GM19239 (cell line): ENCODE measurements at places on chromosomes 4 and X.
A peak's percentile ranks its signal among the peaks of the same experiment; 100 is the strongest.

DNA sequence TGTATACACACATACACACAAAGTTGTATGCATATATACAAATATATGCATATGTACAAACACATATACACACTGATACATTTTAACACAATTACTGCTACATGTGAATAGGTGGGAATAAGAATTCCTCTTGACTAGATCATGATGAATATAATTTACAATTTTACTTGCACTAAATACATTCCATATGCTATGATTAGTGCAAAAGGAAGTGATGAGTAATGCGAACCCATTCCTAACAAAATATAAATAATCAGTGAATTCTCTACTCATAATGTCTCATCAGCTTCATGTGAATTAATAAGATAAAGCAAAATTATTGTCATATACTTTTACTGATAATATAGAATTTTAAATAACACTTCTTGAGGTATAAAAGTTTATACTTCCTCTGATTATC lies 1077.3 kb upstream of the PCDH10 start:
- DNase-seq: no peak

DNA sequence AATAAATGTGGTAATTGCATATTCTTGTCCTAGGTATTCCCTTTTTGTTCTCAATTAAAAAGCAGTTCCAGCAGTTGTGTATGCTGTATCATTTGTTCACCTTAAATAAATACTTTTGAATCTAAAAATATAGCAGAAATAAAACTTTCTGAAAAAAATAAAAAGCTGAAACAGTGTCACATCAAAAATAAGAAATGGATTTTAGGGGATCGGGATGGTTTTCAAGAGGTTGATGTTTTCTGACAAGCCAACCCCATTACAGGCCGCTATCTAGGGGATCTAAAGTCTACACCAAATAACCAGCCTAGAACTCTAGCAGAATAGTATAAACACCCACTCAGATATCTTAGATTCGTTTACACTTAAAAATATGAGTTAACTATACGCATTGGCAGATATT lies 95.4 kb upstream of the MAML3 start:
- no peak for DNase-seq

DNA sequence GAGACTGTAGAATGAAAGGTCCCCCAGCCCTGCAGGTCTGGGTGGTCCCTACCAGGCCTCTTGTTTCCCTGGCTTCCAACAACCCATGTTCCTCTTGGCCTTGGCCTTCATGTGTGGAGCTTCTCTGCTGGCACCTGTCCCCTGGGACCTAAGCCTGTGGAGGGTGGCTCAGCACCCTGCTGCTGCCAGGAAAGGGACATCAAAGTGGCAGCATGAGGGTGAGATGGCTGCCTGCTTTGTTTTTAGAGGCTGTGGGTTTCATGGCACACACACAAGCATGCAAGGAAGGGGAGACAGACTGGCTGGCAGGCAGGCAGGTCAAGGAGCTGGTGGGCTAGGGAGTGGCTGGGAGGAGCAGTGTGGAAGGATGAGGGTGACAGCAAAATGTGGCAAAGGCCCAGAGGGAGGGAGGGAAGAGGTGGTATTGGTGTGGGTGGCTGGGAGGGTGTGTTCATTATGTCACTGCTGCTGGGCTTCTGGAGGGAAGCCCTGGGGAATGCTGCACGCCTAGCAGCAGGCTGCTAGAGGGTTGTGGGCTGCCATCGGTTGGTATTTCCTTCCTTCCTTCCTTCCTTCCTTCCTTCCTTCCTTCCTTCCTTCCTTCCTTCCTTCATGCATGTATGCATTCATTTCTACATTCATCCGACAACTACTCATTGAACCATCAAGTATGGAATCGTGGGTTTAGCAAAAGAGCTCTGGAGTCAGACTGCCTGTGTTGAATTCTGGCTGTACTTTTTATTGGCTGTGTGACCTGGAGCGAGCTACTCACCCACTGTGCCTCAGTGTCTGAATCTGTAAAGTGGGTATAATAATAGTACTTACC lies 128.7 kb upstream of the PJA1 start:
- DNase-seq: no peak

- DNase-seq: no peak
Measured at GRCh38 chr4:59814402-59815010, 1385.6 kb upstream of the ADGRL3 start.

DNA sequence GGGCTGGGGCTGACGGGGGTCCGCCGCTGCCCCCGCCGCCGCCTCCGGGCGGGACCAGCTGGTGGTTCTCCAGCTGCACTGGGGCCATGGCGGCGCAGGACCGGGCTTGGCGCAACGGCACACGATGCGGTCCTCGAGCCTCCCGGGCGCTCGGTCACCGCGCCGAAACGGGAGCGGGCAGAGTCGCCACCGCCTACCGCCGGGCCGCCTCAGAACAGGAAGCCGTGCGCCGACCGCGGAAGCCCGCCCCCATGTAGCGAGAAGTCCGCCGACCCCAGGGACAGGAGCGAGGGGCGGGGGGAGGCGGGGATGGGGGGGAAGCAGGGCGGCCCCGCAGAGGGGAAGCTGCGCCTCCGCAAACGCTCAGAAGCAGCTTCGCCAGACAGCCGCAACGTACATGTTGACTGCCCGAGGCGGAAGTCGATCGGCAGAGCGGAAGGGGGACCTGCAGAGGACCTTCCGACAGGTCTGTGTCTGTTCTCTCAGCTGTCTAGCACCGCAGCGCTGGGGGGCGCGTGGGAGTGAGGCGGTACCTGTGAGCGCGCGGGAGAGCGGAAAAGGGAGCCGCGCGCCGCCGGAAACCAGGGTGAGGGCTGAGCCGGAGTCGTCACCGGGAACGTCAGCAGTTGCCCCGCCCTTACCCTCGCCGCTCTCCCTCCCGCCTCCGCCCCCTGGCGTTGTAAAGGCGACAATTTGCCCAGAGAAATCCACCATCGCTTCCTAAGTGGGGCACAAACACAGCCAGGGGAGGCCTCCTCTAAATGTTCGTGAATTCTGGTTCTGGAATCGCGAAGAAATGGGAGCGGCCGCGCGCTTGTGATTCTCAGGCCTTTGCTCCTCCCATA lies at the start of gene MED14:
Gene MED14 (minus strand): TSS at position 218 of the 845 bp plus-strand sequence. CDS start 130 bp downstream, at position 88.
- DNase-seq: peak; percentile 18

- no peak for DNase-seq
Measured at GRCh38 chrX:118383120-118383519, 37.2 kb downstream of the WDR44 start.

GRCh38 chr4:15100994-15101695 lies 98.9 kb downstream of the CPEB2 start:
- no peak for DNase-seq

- DNase-seq: no peak
Measured at GRCh38 chr4:134490863-134491262, 289.3 kb upstream of the PABPC4L start.

DNA sequence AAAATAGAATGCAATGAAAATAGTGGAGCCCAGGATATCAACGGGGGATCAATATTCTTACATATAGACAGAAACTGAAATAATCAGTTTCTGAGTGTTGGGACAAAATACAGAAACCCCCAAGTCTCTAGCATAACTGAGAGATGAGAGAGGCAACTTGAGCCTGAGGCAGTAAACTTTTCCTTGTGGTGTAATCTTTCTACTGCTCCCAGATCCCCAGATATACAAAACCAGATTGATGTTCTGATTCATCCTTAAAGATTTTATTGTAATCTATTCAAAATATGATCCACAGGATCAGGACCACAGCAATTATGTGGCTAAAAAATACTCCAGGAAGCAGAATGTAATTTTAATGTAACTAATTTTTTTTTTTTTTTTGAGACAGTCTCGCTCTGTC lies 2282.6 kb downstream of the ARAP2 start:
- no peak for DNase-seq

- DNase-seq: no peak
Measured at GRCh38 chr4:8708401-8709021, 115.9 kb downstream of the CPZ start.

- DNase-seq: no peak
Measured at GRCh38 chrX:113959912-113960626, 623.8 kb upstream of the HTR2C start.

DNA sequence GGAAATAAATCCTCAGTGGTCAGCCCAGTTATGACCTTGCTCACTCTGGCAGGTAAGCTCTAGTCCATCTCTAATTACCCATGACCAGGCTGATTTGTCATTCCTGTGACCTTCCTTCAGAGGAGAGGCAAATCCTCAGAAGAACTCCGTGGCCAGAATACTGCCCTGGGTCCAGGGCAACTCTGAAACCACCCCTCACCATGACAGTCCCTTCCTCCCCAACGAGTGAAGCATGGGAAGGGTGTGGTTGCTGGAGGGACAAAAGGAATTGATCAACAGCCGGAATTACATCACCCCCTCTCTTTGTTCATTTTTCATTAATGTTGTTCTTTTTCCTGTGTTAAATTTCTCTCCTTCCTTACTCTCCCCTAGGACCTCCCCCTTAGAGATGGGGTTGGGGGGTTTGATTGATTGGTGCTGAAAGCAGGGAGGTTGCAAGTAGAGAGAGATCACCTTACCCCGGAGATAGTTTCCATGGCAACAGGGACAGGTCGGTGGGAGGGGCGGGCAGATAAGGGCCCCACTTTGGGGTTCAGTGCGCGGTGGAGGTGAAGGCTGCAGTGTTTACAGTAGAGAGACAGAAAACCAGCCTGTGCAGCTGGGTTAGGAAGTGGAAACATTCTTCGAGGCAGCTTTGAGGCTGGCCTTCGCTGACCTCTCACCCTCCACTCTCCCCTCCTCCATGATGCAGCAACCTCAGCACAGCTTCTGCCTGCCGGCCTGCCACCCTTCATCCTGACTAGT lies 647.4 kb downstream of the BCOR start:
- no peak for DNase-seq

GRCh38 chr4:73952352-73952751 lies 29.5 kb downstream of the PF4 start:
- DNase-seq: no peak

- no peak for DNase-seq
Measured at GRCh38 chrX:24219320-24219719, 69.8 kb downstream of the ZFX start.

DNA sequence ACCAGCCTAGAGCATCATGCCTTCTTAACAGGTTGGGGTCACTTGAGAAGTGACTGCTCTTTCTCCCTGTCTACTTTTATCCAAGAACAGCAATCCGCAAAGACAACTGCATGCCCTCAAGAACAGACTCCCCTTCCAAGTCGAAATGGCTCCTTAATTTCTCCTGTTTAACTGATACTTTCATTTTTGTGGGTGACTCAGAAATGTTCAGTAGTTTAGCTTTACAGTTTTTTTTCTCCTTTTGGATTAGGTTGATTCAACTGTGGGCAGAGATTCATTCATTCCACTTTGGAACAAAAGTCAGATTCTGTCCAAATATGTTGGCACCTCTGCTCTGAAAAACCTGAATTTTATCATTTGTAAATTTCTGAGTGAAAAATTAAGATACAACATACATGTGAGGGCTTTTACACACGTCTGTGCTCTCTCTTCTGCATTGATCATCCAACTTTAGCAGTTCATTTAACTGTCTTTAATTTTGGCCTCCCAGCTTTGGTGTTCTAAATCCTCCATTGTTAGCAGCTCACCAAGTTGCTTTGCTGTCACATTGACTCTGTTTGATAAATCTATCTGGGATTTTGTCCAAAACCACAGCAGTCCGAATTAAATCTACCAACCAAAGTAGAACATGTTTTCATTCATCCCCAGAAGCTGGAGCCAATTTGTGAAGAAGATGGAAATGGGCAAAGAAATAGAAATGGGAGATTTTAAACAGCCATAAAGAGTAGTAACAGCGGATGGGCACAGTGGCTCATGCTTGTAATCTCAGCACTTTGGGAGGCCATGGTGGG lies 50.0 kb downstream of the HOPX start:
- DNase-seq: no peak

DNA sequence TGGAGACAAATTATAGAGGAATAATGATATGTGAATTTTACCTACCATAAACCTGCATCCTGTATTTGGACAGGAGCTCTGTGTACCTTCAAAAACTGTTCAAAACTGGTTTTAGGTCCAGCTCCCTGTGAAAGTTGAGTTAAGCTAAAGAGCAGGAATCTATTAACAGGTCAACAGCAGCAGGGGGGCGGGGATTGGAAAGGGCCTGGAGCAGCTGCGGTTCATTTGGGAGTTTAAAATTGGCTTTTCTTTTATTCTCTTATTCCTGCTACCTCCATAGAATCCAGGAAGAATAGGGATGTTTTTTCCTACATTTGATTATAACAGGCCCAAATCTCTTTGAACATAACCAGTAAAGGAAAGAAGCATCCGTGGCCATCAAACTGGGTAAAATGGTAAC lies 23.8 kb downstream of the SHROOM3 start:
- DNase-seq: no peak

DNA sequence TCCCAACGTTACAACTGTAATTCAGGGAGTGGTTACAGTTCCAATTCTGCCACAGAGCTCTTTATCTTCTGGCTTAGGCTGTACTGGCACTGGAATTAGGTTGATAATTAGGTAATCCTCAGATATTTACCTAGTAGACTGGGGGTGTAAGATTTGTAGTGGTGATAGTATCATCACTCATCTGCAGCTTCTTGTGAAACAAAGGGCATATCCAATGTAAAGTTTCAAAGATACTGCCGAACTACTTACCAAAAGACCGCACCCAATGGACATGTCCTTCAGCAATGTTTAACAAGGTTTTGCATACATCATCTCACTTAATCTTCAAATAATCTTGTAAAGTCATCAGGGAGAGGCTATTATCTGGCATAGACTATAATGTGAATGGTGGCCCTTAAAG lies 20.8 kb downstream of the ADGRG4 start:
- no peak for DNase-seq

GRCh38 chr4:132530861-132531260 lies 618.2 kb upstream of the PCDH10 start:
- no peak for DNase-seq

- no peak for DNase-seq
Measured at GRCh38 chr4:54588404-54588803, 69.4 kb upstream of the KIT start.

- DNase-seq: no peak
Measured at GRCh38 chr4:61827907-61828391, 627.8 kb downstream of the ADGRL3 start.

GRCh38 chr4:74088396-74088795 lies 10.6 kb downstream of the CXCL2 start:
- DNase-seq: no peak

DNA sequence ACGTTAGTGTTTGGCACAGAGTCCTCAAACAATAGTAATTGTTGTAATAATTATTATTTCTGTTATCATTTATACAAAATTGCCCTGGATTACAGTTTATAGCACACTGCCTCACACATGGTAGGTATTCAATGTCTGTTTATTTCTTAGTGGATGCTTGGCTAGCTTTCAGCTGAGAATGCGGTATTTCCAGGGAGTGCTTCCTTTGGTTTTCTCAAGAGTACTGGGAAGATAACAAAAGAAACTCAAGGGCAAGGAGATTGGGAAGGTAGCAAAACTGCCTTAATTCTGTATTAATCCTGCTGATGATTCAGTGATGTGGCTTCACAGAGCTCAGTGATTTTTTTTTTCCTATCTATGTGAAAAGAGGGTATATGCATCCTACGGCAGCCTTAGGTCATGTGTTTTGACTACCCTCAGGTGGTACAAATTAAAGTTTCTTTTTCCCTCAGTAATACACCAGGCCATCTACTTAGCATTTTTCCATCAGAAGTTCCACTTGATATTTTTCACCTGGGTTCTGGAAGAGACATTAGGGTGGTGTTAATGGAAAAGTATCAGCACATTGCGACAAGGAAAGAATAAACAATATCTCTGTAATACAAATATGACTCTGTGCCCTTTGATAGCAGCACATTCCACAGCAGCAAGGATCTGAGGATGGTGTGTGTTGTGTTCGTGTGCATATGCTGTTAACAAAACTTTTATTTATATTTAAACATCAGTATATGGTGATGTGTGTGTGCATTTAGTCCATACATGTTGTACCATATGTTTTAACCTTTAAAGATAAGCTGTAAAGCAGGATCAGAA lies 124.3 kb upstream of the RASGEF1B start:
- no peak for DNase-seq
